ENCODE measurements at places on chromosomes 1 and 21. TPM values are rescaled to one million over a fixed set of nuclear protein-coding genes. Genes with fewer than 3 reads are reported as not detected.

GRCh38 chr1:94274561-94274960, 37.2 kb upstream of the ARHGAP29 start:
- no peak for DNase-seq

The RASSF5 gene
- total RNA-seq: 28.0 TPM

- DNase-seq: no peak
Measured at GRCh38 chr1:194473766-194474165, 1287.4 kb upstream of the B3GALT2 start.

- no peak for DNase-seq
Measured at GRCh38 chr21:42429856-42430255, 26.2 kb downstream of the UBASH3A start.

The DCLRE1B gene
- 3.5 TPM for total RNA-seq

The LAMC2 gene
- 4.9 TPM for total RNA-seq

The HORMAD1 gene
- total RNA-seq: 1.5 TPM

The IKBKE gene
- 3.7 TPM for total RNA-seq

The SPATA6 gene
- 51.3 TPM for total RNA-seq

GRCh38 chr1:225896937-225897549, 8.1 kb upstream of the LEFTY1 start:
- no peak for DNase-seq

GRCh38 chr1:67619080-67619479, 65.9 kb upstream of the GADD45A start:
- DNase-seq: no peak

The DMBX1 gene
- not detected for total RNA-seq

GRCh38 chr1:184260382-184260781, 126.4 kb upstream of the C1orf21 start:
- no peak for DNase-seq
